NCI-H2227 treated with DMSO at 0.1 percent for 48 hours (cell line): ENCODE measurements at places on chromosomes 2 and 18.

DNA sequence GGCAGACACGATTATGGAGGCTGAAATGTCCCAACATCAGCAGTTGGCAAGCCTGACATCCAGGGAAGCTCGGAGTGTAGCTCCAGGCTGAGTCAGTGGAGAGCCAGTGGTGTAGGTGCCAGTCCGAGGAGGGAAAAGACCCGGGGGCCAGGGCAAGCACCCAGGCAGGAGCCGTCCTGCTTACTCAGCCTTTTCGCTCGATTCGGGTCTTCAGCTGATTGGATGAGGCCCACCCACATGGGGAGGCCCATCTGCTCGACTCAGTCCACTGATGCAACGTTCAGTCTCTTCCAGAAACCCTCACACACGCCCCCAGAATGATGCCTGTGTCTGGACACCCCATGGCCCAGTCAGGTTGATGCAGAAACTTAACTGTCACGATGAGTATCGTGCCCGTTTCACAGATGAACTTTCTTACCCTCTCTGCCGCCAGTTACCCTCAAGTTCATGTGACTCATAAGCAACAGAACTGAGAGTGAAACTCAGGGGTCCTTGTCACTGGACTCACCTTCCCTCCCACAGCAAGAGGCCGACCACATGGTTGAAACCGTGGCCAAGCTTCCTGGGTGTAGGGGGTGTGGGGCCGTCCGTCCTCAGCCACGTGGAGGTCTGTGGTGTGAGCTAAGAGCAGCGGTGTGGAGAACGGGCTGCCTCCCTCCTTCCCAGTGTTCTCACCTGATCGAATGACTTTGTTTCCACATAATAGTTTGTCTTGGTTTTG is 197.4 kb upstream of the HDAC4 start:
- no peak for DNase-seq

DNA sequence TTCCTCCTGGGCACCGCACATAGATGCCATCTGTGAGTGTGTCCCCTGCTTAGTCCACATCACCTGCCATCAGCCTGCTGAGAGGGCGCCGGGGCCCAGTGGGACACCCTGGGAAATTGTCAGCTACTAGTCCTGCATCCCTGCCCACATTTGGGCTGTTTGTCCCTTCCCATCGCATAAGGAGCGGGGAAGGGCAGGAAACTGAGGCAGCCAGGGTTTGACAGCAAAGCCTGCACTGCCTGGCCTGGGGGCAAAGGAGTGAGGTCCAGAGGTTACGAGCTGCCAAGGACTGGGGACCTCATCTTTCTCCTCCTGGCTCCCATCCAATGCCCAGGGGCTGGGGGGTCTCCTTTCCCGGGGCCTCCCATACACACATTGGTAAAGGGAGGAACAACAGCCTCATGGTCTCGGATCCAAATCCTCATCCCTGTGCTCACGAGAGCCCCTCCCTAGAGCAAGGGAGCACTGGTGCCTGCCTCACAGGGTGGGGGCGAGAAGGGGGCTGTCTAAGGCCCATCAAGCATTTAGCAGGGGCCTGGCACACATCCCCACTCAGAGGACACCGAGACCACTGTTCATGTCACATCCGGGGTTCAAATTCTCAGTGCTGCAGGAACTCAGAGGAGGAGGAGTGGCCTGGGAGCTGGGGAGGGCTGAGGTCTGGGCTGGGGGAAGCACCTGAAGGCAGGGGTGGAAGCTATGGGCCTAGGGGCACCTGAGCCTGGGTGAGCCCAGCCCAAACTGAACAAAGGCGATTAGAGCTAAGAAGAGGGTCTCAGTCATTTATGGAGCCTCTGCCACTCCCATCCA is 113.8 kb downstream of the SMAD7 start:
- DNase-seq, result no peak

DNA sequence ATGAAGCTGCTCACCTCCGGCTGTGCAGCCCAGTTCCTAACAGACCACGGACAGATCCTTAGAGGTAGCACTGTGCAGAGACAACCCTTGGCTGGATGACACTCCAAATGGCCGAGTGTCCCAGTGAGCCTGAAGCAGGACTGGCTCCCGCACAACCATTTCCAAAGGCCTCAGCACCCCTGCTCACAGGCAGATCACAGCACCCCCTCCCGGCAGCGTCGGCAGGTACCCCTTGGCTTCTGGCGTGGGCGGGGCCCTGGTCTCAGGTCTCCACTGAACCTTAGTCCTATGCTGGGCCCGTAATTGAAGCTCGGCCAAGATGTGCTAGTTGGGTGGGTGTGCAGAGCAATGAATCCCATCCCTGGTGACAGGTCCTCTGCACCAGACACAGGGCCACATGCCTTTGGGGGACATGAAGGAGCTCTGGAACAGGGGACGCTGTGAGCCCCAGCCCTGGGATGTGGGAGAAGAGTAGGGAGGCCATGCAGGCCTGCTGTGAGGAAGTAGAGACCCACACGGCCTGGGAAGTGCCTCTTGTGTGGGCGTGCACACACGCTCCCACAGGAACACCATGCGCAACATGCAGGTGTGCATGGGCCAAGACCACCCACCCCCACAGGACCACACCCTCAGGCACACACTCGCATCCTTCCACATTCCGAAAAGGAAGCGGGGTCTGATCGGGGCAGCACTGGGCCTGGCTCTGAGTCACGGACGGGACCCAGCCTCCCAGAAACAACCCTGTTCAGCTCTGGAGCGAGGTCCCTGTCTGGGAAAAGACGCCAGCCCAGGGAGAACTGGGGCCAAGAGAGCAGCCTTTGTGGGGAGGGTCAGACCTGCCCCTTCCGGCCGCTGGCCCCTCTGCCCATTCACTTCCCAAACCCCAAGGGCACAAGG is 2.8 kb downstream of the DUSP2 start:
- no peak for DNase-seq

DNA sequence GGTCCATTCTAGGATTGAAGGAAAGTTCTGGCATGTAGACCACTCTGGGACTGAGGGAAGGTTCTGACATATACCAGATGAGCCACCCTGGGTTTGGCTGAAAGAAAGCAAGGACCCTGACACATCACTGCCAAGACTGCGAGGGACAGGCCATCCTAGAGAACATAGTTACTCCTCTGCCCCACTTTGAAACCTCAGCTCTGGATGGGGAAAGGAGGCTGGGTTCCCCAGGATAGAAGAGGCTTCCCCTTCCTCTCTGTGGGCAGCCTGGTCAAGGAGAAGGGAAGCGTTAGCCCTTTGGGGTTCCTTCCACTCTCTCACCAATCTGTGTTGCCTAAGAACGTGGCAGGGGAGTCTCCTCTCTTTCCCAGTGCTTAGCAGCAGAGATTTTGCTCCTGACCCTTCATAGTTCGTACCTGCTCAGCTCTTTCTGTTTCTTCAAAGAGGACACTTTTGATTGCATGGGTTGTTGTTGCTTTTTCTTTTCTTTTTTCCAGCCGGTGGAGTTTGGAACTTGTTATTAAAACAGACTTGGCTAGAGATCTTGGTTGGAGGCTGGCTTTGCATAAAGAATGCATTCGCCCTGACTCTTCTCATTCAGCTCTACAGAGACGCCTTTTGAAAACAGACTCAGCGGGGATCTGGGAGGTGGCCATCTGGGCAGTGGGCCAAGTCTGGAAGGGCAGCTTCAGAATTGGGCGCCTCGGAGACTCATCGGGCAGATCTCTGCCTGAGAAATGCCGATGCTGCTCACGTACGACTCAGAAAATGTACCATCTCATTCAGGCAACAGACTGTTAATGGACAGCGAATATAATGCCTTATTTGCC is 166.1 kb downstream of the CLIP4 start:
- DNase-seq, result peak; percentile 93

GRCh38 chr2:192184349-192184748 is 10.4 kb downstream of the TMEFF2 start:
- DNase-seq, result no peak

GRCh38 chr18:2050702-2051201 is 520.6 kb downstream of the METTL4 start:
- DNase-seq, result no peak

DNA sequence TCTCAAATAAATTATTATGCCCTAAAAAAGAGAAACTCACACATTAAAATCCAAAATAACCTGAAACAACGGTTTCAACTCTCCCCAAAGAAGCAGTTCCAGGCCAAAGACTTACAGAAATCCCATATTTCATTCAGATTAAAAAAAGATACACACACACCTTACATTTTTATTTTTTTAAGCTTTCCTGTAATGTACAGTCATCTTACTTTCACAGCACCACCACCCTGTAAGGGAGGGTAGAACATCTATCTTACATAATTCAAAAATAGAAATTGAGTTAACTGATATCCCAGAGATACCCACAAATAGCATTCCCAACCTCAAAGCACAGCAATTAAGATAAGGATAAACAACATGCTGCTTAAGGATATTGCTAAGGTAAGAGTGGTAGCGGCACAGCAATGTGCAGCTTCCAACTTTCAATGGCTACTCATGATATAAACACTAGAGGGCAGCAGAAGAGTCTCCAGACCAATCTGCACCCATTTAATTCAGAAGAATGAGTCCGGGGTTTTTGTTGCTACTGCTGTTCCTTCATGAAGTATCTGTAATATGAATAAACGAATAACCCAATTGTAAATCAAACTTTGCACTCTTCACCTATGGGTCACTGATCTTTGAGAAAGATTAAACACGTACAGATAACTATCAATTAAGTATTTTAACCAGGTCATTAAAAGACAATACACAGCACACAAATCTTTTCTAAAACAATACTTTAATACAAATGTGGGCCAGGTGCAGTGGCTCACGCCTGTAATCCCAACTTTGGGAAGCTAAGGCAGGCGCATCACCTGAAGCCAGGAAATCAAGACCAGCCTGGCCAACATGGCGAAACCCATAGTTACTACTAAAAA is 11.3 kb downstream of the GFPT1 start:
- no peak for DNase-seq

- DNase-seq, result no peak
Observed at GRCh38 chr2:17299891-17300540, 218.2 kb downstream of the RAD51AP2 start.

DNA sequence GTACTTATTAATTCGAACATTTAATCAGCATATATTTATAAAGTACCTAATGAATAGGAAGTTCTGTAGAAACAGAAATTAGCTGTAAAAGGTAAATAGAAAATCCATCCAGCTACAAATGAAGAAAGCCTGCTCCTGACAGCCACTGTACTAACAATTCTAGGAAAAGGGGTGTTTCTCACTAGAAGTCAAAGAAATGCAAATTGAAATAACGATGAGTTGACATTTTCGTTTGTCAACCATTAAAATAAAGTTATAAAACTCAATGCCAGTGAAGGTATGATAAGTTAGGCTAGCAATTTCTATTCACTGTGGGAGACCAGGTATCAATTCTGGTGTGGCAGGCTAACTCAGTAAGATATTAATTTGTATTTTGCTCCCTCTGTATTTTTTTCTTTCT is 198.0 kb downstream of the ARL4C start:
- no peak for DNase-seq

DNA sequence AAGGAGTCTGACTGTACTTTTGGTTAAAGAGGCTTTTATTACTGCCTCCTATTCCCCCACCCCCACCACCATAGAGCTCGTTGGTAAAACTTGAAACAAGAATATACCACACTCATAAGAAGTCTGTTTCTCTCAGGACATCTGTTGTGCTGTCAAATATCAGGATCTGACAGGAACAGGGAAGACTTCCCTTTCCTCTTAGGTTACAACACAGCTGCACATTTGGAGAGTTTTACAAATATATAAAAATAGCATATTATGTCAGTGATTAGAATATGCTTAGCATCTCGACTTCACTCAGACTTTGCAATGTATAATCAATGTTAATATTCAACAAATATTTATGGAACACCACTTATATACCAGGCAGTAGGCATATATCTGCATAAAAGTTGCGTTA is 439.6 kb upstream of the REG3G start:
- DNase-seq, result no peak

GRCh38 chr2:229947544-229947943 is 25.2 kb downstream of the FBXO36 start:
- no peak for DNase-seq

DNA sequence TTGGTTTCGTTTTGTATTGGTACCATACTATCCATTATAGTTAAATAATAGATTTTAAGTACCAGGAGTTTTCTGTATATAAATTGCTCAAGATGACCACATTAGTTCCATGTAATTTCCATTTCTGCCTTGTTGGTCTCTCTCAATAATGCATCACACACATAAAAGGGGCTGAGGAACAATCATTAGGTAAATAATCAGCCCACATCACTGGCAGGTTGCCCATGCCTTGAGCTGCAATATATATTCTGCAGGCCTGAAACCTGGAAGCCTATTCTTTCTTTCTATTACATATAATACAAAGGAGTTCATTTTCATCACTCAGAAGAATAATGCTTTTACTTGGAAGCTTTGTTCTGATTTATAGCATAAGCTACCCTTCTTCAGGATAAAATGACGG is 616.1 kb upstream of the PKDCC start:
- DNase-seq, result peak; percentile 95

GRCh38 chr2:236677368-236677767 is 107.7 kb downstream of the ACKR3 start:
- no peak for DNase-seq

- no peak for DNase-seq
Observed at GRCh38 chr2:26678035-26678434, 14.5 kb upstream of the KCNK3 start.

DNA sequence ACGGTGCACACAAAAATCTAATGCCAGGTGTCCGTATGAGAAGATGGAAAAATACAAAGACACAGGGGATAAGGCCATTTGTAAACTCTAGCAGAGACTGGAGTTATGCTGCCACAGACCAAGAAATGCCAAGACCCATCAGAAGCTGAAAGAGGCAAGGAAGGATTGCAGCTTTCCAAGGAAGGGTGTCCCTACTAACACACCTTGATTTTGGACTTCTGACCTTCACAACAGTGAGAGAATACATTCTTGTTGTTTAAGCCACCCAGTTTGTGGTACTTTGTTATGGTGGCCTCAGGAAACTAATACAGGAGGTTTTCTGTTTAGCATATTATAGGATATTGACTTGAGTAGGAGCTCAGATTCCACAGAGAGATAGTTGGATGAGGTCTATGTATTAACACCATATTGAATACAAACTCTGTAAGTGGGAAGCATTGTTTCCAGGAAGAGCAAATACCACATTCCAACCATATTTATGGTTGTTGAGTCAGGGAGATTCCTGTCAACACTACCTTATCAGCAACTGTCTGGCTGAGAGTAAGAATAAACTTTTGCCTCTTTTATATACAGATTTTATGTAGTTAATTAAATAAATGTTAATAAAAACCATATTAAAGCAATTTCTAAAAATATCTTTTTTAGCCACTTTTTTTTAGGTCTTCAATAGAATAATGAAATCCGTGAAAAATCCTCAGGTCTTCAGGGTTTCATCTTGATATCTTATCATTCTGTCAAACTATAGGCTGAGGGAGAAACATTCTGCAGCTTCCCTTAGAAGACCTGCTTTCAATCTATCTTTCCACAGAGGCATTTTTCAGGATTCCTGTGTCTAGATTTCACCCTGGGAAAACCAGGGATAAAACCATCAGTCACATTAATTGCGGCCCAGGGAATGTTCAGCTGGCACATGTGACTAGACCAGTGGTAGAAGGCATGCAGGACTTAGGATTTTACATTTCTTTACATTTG is 35.4 kb upstream of the HNMT start:
- DNase-seq, result no peak
